ENCODE measurements at places on chromosomes 16 and 17.

GRCh38 chr16:48507886-48508285, 102.1 kb downstream of the N4BP1 start:
- no peak for DNase-seq

DNA sequence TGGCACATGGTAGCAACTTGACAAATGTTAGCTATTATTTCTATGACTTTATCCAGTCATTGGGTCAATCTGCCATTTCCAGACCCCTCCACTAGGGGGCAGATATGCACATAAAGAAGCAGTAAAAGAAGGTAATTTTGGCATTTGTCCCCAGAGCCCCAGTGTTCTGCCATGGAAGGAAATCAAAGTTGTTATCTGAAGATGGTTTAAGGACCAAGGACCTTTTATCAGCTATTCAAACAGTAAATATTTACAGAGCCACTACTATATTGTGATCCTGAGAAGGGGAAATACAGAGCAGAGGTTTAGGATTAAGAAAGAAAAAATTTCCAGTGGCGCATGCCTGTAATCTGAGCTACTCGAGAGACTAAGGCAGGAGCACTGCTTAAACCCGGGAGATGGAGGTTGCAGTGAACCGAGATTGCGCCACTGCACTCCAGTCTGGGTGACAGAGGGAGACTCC, 20.0 kb downstream of the TRAF4 start:
- DNase-seq, result peak; percentile 59

DNA sequence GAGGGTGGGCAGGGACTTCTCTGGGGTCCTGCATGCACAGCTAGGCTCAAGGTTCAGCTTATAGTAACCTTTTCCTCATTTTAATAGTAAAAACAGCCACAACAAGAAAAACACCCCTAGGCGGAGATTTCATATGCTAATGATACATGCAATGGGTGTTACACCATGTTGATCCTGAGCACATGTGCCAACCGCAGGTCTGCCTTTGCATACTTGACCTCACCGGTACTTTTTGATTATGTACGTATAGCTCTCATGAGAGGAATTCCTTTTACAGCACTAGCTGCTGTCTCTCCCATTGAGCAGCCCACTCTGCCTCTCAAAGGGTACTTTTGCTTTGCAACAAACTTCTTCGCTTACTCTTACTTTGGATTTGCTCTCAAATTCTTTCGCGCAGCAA, 1.9 kb downstream of the KRTAP4-8 start:
- no peak for DNase-seq

- DNase-seq, result no peak
These were observed 2.2 kb downstream of the CYTH1 start for GRCh38 chr17:78779850-78780249.

DNA sequence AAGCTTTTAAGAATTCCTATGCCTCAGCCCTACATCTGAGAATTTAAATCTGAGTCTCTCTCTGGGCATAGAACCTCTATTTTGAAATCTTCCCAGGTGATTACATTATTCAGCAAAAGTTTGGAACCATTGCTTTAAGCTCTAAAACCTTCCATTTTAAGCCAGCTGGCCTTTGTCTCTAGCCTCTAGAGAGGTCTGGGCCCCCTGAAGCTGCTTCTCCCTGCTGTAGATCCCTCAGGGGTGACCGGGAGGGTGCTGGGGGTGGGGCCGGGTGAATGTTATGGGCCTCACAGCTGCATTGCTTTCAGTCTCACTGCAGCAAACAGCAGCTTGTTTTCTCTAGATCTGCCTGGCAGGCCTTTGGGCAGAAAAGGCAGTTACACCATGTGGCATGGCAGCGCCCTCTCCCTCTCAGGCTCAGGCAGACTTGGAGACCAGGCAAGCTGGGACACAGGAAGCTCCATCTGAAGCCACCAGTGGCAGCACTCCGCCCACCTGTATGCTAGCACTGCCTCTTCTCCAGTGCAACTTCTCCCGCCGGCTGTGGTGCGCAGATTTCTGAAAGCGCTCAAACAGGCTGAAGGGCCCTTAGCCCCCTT, 66.3 kb downstream of the MPRIP start:
- DNase-seq, result no peak

All from activated T-helper 9 cell treated with anti-CD3 and anti-CD28 coated beads, Interleukin-2, amount 50 U/mL, for 16 hours (primary cell).